ENCODE measurements at places on chromosomes 1 and 21.

GRCh38 chr1:176517484-176517883 lies 54.5 kb downstream of the PAPPA2 start:
- DNase-seq, result no peak

GRCh38 chr1:27876341-27877114 lies 4.2 kb downstream of the THEMIS2 start:
- DNase-seq, result no peak

DNA sequence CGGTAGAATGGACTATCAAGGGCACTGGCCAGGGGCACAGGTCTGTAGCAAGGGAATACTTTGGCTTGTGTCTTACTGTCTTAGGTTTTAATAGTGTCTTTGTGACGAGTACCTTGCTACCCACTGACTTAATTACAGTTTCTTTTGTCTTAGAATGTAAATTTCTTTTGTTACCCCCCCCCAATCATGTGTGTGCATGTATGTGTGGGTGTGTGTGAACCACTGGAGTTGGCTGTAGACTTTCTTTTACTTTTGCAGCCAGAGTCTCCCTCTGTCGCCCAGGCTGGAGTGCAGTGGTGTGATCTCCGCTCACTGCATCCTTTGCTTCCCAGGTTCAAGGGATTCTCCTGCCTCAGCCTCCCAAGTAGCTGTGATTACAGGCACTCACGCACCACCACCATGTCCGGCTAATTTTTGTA lies 61.8 kb upstream of the CLDN14 start:
- DNase-seq, result no peak

DNA sequence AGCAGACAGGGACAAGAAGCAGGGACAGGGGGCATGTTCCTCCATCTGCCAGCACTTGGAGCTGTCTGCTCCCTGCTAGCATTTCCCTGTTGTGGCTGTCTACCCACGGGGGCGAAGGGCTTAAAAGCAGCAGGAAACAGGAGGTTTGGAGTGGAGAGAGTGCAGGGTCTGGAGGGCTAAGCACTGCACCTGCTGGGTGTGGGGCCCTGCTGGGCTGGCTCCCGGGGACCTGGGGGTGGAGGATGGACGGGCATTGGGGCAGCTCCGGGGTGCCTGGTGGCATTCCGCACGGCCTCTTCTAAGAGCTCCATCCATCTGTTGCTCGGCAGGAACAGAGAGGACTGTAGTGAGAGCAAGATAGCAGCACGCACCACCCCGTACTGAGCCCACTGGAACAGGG lies 21.2 kb downstream of the LRRC71 start:
- no peak for DNase-seq

- DNase-seq, result no peak
Measured at GRCh38 chr1:12080773-12081556, 17.9 kb downstream of the TNFRSF8 start.
